Fibroblast of skin of back (primary cell): ENCODE measurements at places on chromosomes 6 and 20.

GRCh38 chr6:169938262-169938701, 186.9 kb downstream of the ERMARD start:
- DNase-seq, result no peak

- DNase-seq, result no peak
Observed at GRCh38 chr20:35908007-35908406, 46.3 kb downstream of the SCAND1 start.

DNA sequence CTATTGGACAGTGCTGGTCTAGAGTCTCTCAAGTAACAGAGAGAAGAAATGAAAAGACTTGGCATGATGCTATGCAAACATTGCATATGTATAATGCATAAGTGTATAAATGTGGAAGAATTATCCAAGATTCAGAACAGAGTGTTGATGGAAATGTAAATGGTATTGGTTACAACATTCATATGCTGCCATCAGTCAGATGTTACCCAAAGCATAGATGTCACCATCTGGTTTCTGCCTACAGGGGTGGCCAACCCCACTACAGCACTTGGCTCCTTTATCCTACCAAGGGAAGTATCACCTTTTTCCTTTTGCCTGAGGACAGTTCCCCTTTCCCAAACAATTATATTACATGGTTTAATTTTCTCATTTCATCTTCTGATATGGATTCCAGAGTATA, 11.9 kb downstream of the POPDC3 start:
- no peak for DNase-seq

GRCh38 chr6:165883851-165884640, 221.0 kb upstream of the PDE10A start:
- DNase-seq, result peak; percentile 68

- DNase-seq, result no peak
Observed at GRCh38 chr6:109894181-109894580, 83.9 kb upstream of the GPR6 start.

- DNase-seq, result no peak
Observed at GRCh38 chr6:4930025-4930691, 73.7 kb downstream of the RPP40 start.

- DNase-seq, result no peak
Observed at GRCh38 chr20:4722993-4723392, 1.3 kb downstream of the PRND start.

DNA sequence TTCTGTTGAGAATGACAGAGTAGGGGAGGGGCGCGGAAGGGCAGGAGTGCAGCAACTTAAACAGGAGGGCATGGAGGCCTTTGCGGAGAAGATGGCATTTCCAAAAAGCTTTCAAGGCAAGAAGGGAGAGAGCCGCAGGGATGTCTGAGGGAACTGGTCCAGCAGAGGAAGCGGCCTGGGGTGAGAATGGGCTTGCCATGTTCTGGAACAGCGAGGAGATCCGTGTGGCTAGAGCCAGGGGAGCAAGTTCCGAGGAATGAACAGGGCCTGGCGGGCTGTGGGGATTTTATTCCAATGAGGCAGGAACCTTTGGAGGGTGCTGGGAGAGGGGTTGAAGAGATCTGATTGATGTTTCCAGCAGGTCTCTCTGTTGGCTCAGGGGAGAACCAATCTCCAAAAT, 86.1 kb downstream of the PREX1 start:
- no peak for DNase-seq

- no peak for DNase-seq
Observed at GRCh38 chr20:38325905-38326304, 20.4 kb upstream of the LBP start.

- DNase-seq, result no peak
Observed at GRCh38 chr20:58551631-58552030, 36.4 kb upstream of the APCDD1L start.

DNA sequence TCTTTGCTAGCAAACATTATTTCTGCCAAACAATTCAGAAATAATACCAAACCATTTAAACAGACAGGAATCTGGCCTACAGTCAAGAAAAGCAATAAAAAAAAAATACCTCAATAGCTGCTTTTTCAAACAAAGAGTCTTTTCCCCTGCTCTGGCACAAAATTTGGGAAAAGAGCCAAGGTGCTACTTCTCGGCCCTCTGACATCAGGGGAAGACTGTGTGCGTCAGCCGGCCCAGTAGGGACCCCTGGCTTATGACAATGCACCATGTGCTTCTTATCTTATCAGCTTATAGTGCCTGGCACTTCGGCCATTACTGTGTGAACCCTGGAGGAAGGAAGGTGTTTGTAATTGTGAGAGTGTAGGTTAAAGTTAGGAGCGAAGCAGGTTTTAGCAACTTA, 89.4 kb downstream of the PDE10A start:
- DNase-seq, result peak; percentile 56

GRCh38 chr20:1800180-1800579, 95.0 kb upstream of the SIRPA start:
- no peak for DNase-seq

DNA sequence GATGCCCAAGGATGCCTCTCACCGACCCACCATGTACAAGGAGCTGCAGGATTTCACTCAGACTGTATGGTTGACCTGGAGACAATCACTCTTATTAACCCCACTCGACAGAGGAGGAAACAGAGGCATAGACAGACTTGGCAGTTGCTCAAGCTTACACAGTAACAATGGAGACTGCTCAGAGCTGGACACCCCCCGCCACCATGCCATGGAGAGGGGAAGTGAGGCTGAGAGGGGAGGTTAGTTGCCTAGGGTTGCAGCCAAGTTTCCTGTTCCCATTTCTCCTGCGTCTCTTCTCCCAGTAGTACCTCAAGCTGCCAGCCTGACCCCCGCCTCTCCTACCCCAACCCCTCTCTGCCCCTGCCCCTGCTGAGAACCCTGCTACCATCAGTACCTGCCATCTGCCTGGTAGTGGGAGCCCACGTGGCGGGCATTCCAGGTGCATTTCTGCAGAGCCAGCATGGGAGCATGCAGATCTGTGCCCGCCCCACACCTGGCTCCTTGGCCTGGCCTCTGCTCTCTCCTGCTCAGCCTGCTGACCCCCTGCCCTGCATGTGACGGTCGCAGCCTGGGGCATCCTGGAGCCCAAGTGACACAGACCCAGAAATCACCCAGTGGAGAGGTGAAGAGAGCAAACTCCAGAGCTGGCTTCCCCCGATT, 157.7 kb downstream of the PREX1 start:
- no peak for DNase-seq

- peak; percentile 42 for DNase-seq
Observed at GRCh38 chr6:114096561-114097172, 125.7 kb upstream of the HDAC2 start.

- peak; percentile 48 for DNase-seq
Observed at GRCh38 chr6:34145161-34146020, 496 bp downstream of the GRM4 start.

GRCh38 chr20:62053465-62054196, 12.1 kb downstream of the TAF4 start:
- no peak for DNase-seq

- DNase-seq, result no peak
Observed at GRCh38 chr6:109304284-109305015, 77.8 kb downstream of the CD164 start.

GRCh38 chr6:146785001-146785585, 186.3 kb downstream of the ADGB start:
- peak; percentile 44 for DNase-seq

- DNase-seq, result no peak
Observed at GRCh38 chr20:44297721-44298120, 13.3 kb downstream of the FITM2 start.

GRCh38 chr6:166058064-166058739, 109.4 kb downstream of the TBXT start:
- no peak for DNase-seq

DNA sequence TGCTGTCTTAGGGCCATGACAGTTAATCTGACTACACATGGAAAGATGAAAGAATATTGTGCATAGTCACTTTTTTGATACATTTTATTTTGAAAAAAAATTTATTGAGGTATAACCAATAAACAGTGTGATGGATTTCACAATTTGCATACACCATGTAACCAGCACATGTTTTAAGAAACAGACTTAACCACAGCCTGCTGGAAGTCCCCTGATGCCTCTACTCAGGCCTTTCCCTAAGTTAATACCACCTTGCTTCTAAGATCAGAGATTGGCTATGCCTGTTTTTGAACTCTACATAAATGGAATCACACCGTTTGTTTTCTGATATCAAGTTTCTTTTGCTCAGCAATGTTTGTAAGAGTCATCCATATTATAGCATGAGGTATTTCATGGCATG, 136.3 kb downstream of the CFAP61 start:
- no peak for DNase-seq

- DNase-seq, result no peak
Observed at GRCh38 chr6:7270320-7271204, 42.4 kb downstream of the SSR1 start.

- no peak for DNase-seq
Observed at GRCh38 chr6:26440977-26441358, 664 bp downstream of the BTN3A3 start.

- no peak for DNase-seq
Observed at GRCh38 chr6:156658966-156659821, 118.0 kb upstream of the ARID1B start.

- peak; percentile 83 for DNase-seq
Observed at GRCh38 chr6:56222499-56222898, 24.9 kb downstream of the COL21A1 start.

GRCh38 chr6:28218312-28219248, 6.5 kb upstream of the ZSCAN9 start:
- peak; percentile 80 for DNase-seq

DNA sequence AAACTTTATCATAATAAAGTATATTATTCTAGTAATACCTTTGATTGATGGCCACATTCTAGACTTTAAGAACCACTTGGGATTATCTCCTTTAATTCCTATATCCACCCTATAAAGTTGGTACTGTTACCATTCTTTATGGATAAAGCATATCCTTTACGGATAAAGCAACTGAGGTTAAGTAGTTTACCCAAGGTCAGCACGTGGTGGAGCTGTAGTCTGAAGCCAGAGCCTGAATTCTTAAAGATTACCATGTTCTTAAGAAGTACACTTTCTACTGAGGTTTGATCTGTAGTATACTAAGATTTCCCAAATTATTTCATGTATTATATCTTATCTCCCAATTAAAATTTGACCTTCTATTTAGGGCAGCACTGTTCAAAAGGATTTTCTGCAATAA, 3.0 kb upstream of the NCOA7 start:
- no peak for DNase-seq
